ENCODE measurements at places on chromosomes 3 and 15. TPM values are rescaled to one million over a fixed set of nuclear protein-coding genes. Genes with fewer than 3 reads are reported as not detected.

Gene CYP11A1
- not detected for polyA plus RNA-seq

Gene NPAP1
- polyA plus RNA-seq, result not detected

Gene P2RY13
- 0.13 TPM for polyA plus RNA-seq

DNA sequence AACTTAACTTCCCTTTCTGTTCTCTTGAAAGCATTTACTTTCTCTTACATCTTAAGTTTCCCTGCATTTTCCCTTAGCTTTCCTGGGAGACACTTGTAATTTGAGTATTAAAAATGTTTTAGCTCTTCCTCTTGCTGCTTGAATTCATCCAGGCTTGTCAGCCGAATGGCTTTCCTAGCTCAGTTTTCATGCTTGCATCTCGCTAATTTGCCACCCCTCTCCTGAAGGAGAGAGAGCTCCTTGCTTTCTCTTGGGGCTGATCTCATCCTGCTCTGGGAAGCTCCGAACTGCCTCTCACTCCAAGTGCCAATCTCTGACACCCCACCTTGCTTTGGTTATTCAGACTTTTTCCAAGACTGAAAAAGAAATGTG is 374.6 kb upstream of the TBL1XR1 start:
- DNase-seq, result no peak

DNA sequence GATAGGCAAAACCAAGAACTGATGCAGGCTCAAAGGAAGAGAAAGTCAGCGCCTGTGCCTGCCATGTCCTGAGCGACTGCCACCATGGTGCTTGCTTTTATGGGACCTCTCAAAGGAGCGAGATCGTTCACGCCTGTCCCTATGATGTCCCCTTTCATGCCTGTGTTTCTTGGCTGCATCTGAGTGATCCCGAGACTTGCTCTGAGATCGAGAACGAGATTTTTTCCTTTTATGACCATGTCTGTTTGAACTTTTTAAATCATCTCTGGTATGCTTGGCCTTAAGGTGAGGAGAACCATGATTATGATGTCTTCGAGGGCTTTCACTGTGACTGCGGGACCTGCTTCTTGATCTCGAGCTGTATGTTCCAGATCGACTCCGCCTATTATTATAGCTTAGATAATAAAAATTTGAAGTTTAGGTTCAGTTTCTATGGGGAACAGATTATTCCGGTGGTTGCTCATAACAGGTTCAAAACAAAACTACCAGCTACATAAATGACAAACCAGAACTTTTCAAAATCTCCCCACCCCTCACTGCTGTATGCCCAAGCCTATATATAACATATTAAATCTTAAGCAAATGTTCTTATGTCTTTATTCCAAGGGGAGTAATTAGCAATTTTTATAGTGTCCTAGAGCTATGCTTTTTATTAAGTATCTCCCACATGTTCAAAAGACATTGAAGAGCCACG is 11.6 kb downstream of the CCNL1 start:
- no peak for DNase-seq

DNA sequence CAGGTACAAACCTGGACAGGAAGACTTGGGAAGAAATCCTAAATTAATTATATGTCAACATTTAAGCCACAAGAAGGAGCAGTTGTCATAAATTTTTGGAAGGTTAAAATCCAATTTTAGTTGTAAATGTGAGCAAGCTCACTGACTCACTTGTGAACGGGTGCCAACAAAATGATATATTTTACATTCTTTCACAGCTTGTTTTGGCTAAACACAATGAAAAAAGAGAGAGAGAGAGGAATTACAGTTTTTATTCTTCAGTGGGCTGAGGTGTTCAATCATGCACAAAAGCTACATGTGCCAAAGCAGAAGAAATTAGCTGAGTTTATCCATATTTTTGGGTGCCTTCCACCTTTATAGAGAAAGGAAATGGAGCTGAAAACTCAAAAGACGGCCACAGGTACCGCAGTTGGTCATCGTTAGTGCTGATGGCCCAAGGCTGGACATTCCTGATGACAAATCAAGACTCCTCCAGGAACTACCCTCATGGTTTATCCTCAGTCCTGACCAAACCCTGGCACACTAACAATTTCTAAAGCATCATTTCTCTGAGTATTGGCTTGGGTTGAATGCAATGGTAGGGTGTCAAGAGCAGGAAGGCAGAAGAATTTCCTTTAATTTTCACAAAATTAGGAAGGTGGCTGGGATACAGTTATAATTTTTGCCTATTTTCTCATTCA is 37.6 kb upstream of the WNT5A start:
- DNase-seq, result no peak

Measured in B cell (primary cell).